ENCODE measurements at places on chromosomes 12 and 14.

DNA sequence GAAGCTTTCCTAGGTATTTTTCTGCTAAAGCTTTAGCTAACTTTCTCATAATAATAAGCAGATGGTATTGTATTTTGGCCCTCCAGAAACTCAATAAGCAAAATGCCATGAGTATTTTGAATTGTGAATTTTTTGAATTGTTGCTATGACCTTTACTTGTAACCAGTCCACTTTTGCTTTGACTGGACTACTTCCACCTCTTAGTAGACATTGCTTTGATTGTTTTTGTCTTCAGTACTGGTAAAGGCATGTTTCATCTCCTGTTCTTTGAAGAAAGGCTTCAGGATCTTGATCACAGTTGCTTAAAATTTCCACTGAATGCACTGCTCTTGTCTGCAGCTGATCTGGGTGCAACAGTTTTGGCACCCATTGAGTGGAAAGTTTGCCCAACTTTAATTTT is 102.3 kb downstream of the TRMT5 start:
- DNase-seq = no peak

- no peak for DNase-seq
These were observed 197.0 kb upstream of the PRICKLE1 start for GRCh38 chr12:42786400-42787148.

DNA sequence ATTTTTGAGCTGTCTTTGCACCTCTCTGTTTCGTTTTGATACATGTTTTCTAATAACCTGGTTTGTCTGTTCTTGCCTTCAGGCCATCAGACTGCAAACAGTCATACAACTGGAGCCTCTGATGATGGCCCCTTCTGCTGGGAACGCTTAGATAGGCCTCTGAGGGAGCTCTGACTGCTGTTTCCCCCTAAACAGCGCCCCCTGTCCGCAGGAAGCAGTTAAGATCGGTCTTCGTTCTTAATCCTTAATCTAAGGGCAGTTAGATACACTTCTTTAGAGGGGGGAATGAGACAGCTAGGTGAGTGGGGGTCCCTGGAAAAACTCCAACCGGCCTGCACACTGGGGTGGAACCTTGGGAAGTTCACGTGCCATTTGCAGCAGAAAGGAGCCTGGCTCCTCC is 1338.8 kb upstream of the SEL1L start:
- DNase-seq = no peak

DNA sequence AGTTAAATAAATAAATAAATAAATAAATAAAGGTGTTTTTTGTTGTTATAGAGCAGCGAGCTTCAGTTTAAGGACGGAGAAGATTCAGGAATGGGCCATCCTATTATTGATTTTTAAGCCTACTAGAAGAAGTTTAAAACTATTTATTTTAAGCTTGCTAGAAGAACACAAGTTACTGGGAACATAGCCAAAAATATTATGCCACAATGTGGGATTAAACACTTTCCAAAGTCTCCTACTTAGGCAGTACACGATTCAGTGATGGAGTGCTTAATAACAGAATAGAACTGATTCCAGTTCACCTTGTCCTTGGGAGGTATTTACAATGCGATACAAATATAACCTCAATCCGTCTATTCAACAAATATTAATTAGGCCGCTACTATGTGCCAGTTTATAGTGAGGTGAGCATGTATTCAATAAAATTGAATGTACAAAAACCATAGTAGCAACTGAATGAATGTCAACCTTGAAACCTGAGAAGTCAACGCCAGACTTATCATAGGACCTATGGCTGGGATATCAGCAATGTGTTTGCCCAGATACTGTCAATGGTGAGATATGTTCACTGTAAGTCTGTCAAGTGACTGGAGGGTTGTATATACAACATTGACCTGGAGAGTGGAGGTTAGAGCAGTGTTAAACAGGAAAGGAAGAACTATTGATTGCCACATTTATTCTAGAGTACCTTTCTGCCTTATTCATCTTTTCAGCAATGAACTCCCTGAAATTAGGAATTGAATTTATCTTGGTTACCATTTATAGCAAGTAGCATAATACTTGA is 486.4 kb downstream of the TMTC2 start:
- DNase-seq = no peak

DNA sequence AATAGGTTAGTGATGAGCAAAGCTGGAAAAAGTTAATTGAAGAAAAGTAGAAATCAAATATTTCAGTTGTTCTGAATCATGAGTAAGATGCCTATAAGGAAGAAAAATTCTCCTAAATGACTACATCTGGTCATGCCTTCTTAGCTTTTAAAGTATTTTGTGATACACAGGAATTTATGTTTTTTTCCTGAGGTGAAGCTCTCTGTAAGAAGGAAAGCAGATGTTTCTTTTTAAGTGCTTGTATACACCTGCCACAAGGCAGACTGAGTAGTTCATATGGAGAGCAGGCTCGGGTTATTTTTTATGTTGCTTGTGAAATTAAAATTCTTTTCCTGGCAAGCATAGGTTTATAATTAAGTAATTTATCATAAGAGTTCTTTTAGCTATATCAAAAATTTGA is 275.2 kb downstream of the RAD51B start:
- no peak for DNase-seq

All from NCI-H187 treated with DMSO at 0.1 percent for 48 hours (cell line).